ENCODE measurements at places on chromosomes 7 and 10.
A peak's percentile ranks its signal among the peaks of the same experiment; 100 is the strongest.

GRCh38 chr10:110833941-110834628, 37.6 kb upstream of the PDCD4 start:
- DNase-seq, result no peak

DNA sequence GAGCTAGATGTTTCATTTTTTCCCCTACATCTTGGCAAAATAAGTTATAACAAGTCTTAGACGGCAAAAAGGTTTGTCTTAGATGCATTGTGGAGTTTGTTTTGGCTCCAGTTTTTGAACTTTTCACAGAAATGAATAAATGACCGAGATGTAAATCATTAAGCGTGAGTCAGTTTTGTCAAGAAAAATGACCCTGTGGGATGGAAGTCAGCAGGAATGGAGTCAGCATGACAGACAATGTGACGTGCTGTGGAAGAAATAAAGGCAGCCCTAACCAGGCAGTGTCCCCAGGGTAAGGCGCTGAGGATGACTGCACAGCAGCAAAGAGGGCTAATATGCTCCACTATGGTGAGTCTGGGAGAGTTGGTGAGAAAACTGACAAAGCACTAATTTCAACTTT, 163.2 kb downstream of the NOC3L start:
- no peak for DNase-seq

DNA sequence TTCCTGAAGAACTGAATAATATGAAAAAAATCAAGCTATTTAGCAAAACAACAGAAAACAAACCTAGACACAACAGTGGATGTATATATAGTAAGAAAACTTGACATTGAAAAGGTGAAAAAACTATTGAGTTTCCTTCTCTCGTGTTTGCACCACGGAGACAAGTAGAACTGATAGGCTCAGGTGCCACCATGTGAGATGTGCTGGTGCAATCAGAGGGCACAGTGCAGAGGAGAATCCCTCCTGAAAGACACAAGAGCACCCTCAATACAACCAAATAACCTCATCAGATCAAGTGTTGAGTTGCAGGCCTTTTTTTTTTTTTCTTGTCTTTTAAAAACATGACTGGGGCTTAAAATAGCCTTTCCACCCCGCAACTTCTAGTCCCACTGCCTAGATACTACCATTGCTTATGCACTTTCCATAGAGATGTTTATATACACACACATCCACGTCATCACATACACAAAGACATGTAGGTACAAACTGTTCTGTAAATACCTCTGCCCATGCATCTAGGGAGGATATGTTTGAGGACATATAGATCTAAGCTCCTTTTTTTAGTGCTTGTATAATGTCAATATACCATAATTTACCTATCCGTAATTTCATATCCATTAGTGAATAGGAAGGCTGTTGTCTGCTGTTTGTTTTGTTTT, 54.1 kb downstream of the UBE2H start:
- DNase-seq, result no peak

DNA sequence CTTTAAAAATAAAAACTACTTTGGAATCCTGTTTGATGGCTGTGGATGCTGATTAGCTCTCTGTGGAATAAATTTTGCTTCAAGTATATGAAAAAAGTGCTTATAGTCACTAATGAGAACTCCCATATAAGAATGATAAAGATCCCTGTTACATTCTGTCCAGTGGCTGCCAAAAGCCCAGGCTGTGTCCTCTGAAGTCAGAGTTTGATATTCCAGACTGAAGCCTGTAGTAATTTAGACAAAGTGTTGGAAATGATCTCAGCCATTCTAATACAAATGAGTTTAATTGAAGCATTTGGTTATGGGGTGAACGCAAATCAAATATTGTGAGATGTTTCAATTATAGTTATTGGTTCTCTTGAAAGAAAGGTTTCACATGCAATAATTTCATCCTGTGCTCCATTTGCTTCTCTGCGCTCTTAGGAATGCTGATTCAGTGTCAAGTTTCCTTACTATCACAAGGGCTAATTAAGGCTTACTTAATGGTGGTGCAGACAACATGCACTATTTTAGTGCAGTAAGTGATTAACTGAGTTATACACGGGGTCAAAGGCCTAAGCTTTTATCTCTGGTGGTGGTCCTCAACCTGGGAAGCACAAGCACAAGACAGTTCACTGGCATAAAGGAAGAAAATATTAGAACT, 867.6 kb downstream of the SORCS1 start:
- no peak for DNase-seq

DNA sequence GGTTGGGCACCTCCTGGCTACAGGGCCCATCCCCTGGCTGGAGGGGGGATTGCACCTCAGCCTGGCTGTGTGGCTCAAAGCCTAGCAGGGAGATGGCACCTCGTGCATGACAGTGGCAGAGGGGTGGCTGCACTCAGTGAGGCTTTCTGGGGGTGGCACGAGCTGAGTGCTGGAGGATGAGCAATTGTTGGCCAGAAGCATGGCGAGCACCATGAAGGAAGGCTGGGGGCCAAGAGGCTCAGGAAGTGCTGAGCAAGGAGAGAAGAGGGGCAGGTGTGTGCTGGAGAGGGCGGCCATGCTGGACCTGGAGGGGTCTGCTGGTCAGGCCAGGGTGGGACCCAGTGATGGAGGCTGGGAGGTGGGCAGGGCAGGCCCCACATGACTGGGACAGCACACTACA, 65.4 kb downstream of the TCERG1L start:
- DNase-seq, result no peak

DNA sequence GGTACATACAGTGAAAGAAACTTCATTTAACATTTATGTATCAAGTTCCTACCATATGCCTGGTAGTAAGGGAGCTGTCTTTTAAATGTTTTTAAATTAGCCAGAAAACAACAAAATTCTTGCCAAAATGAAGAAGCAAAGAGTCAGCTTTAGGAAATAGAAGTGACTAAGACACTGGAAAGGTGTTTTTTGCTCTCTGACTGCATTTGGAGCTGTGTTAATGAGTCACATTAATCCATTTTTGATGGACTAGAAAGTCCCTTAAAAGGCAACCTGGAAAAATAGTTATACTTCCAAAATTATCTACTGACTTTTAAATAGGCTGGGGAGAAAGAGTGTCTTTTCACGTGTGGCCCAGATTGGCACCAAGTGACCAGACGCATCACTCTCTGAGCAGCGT, 3.9 kb upstream of the COL17A1 start:
- DNase-seq, result no peak

DNA sequence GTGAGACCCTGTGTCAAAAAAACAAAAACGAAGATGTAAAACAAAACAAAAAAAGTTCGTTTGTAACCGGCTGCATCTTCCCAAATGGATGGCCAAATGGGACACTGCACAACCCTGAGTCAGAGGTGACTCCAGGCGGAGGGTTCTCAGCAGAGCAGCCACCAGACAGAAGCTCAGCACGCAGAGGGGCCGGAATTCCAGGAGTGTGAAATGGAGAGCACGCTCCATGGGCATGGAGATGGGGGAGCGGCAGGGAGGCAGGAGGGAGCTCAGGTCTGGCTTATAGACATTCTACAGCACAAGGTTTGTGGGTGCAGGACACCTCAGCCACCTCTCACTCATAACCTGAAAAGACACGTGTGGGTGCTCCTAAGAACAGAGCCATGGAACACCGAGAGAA, 227.0 kb downstream of the MAD1L1 start:
- DNase-seq, result no peak

GRCh38 chr10:125193306-125193877, 33.0 kb upstream of the CTBP2 start:
- no peak for DNase-seq

GRCh38 chr10:4882704-4883078, 56.7 kb downstream of the AKR1E2 start:
- DNase-seq, result no peak

- no peak for DNase-seq
These were observed 62.3 kb downstream of the OSBPL3 start for GRCh38 chr7:24917510-24918239.

- DNase-seq, result no peak
These were observed 496.4 kb downstream of the KIF20B start for GRCh38 chr10:90197766-90198165.

DNA sequence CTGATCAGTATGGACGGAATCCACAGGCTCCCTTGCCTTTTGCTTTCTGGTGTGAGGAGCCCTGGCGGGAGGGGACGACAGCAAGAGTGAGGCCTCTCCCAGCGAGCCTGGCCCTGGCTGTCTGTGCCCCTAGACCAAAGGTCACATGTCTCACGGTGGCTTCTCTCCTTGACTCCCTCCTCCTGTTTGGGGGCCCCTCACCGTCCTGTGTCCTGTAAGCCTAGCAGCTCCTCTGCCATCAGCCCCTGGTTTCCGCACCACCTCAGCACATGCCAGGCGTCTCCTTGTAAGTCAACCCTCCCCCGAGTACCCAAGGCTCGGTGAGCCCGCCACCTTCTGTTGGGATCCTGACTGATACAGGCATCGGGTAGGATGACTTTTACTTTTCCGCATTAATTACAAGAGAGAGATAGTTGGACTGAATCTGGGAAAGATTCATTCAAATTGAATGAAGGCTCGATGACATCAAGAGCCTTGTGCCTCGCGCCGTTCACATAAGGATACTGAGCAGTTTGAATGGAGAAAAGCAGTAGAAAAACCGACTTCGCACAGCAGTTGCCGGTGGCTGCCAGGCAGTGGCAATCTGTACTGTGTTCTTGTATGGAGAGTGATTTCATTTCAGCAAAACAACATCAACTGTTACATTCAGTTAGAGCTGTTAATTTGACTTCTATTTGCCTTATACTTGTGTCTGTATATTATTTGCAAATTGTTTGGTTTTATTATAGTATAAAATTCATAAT, 119.8 kb downstream of the XRCC2 start:
- no peak for DNase-seq

DNA sequence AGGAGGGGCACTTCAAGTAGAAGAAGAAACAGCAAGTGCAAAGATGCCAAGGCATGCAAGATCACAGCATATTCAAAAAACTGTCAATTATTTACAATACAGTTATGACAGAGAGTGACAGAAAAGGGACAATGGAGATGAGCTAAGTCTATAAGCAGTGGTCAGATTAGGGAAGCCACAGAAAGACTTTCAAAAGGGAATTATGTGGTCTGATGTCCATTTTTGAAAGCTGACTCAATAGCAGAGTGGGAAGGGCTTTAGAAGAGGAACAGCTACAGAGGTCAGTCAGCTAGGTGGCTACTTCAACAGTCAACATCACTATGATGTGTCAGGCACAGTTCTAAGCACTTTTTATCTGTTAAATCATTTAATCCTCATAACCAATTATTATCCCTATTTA, 45.2 kb upstream of the SPOCK2 start:
- DNase-seq, result peak; percentile 68

GRCh38 chr7:38222481-38223096, 44.5 kb downstream of the STARD3NL start:
- peak; percentile 55 for DNase-seq

DNA sequence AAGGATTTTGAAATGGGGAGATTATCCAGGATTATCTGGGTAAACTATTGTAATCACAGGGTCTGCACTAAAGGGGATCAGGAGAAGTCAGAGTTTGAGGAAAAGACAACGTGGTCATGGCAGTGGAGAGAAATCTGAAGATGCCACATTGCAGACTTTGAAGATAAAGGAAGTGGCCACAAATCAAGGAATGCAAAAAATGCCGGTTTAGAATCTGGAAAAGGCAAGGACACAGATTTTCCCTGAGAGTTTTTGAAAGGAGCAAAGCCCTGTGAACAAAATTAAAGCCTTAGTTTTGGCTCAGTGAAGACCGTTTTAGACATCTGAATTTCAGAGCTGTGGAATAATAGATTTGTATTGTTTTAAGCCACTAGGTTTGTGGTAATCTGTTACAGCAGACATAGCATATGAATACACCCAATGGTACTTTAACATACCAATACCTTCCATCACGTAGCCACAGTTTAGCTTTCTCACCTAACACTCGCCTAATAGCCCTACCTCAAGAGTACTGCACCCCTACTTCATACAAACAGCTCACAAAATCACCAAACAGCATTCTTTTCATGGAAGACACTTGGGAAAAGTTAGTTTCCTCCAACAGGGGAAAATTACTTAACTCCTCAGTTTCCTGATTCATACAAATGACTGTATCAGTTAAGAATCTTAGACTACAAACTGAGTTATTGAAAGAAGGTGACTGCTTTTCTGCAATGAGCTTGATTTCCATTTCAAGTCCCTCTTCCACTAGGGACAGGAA, 446.5 kb downstream of the INHBA start:
- no peak for DNase-seq

GRCh38 chr7:111561904-111562732, at the start of gene IMMP2L:
IMMP2L (minus strand) TSS chr7:111562492.
- DNase-seq, result peak; percentile 95

DNA sequence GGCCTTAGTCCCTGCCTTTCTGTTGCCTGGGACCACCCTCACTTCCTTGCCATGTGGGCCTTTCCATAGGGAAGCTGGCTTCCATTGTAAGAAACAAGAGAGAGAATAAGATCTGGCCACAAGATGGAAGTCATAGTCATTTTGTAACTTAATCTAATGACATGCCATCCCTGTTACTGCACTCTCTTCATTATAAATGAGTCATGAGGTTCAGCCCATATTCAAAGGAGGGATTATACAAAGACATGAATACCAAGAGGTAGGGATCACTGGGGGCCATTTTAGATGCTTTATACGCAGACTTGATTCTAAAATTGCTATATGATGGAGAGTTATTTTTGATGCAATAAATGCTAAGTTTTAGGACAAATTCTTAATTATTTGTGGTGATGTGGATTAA, 75.2 kb upstream of the CELF2 start:
- DNase-seq, result no peak

DNA sequence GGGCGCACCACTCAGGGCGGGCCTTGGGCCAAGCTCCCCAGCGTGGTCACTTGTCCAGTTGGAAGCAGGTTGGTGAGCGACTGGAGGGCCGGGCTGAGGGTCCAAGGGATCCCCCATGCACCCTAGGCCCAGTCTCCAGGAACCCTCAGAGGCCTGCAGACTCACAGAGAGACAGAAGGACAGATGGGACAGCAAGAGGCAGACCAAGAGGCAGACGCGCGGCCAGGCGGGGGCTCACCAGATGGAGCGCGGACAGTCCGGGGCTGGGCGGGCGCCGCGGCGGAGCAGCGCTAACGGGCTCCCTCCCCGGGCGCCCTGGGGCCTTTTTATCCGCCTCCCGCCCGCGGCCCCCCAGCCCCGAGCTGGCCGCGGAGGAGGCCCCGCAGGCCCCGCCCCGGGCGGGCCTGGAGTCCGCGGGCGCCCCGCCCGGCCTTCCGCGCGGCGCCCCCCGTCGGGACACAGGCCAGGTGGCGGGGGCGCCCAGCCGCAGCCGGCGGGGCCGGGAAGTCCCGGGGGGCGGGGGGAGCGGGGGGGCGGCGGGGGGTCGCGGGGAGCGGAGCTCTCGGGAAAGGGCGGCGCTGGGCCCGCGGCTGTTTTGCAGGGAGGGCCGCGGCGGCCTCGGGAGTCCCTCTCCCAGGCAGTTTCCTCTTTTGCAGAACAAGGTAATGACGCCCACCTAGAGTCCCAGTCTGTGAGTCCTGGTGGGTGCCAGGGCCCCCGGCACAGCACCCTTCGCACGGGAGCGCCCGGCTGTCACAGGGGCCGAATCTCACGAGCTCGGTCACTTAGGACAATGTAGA, at the start of gene LOXL4:
TSS of gene LOXL4 (minus strand) at position 301 of the 800 bp plus-strand sequence. CDS start 5,175 bp downstream, outside the sequence.
- peak; percentile 38 for DNase-seq

- peak; percentile 66 for DNase-seq
These were observed 225.0 kb downstream of the CELF2 start for GRCh38 chr10:11242443-11243387.

Measured in GM10248 (cell line).